Cerebellar nuclear complex (tissue), 1 donor: ENCODE measurements at places on chromosomes 12 and 14.

GRCh38 chr12:113823016-113823415, 143.1 kb downstream of the RBM19 start:
- DNase-seq = no peak

GRCh38 chr12:113424456-113424855, 2.3 kb downstream of the SDSL start:
- no peak for DNase-seq

- no peak for DNase-seq
Observed at GRCh38 chr12:64098709-64099354, 123.3 kb downstream of the KICS2 start.

DNA sequence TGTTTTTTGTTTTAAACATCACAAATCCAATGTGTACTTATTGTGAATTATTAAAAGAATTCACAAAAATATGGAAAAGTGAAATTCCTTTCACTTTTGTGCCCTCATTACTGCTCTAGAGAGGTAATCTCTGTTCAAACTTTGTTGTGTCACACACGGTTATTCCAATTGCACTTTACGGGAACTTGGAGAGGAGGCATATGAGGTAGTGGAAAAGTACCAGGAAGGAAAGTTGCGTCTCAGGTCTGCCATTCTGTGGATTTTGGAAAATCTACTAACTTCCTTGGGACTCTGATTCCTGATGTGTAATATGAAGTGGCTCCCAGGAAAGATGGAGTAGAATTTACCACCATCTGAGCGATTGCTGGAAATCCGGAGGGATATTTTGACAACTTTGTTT, 90.9 kb upstream of the DCN start:
- DNase-seq = no peak

DNA sequence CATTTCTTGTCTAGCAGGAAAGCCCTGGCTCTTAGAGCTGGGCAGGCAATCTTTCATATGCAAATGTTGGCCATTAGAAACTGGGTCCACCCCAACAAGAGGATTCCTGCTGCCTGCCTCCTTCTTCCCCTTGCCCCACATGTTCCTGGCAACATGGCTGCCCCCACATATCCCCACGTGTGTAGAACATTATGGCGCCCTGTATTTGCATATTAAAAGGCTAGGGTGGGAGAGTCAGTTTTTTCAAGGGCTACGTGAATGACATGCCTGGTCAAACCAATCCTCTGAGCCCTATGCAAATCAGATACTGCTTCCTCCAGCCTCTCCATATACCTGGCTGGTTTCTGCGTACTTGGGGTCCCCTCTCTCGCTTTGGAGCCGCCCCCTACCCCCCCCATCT, 514.0 kb downstream of the FUT8 start:
- no peak for DNase-seq

- no peak for DNase-seq
Observed at GRCh38 chr14:24991288-24991687, 58.7 kb downstream of the STXBP6 start.

DNA sequence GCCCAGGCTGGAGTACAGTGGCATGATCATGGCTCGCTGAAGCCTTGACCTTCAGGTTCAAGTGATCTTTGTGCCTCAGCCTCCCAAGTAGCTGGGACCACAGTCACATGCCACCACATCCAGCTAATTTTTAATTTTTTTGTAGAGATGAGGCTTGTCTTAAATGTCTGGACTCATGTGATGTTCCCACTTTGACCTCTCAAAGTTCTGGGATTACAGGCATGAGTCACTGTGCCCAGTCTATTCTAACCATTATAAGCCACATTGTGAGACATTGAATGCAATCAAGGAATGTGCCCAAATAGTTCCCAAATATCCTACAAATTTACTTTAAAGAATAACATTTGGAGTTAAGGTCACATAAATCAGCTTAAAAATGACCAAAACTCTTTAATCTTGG, 130.7 kb upstream of the ARID2 start:
- no peak for DNase-seq

DNA sequence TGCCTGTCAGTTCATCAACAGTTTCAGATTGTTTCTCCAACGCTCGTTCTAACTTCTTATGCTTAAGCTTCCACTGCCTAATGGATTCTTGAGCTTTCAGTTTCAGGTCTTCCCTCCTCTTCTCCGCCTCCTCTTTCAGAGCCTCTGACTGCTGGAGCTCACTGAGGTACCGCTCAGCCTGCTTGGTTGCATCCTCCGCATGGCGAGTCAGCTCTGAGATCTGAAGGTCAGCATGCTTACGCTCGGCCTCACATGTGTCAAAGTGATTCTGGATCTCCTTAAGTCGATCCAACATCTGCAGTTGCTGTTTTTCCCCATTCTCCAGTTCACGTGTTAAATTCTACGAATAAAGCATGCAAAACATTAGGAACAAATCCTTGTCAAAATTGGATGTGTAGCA, 148.8 kb downstream of the CEP128 start:
- DNase-seq = no peak

DNA sequence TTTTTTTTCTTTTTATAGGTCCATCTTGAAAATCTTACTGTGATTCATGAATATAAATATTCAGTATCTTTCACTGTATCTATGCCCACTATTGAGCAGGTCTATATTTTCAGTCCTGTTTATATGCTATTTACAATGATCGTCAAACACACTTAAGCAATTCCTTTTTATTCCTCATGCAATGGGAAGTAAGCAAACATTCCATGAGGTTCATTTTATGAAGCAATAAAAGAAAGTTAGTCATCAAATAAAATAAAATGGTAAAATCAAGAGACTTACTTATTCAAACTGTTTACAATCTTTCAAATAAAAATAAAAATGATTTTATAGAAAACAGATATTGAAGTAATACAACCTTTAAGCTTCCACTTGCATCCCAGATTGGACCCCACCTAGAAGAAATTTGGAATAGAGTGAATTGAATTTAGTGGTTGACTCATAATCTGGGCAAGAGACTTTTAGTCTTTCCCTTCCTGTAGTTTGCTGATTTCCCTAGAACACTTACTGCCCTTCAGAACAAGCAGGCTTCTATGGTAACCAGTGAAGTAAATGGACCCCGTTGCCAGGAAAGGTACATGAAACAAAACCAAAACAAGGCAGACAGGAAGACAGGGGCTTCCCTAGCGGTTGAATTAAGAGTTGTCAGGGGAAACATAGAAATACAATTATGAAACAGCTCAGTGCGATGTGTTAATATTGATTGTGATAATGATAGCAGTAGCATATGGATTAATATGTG, 241.0 kb upstream of the ATP2B1 start:
- DNase-seq = no peak

- no peak for DNase-seq
Observed at GRCh38 chr14:57930241-57930975, 64.5 kb upstream of the SLC35F4 start.

DNA sequence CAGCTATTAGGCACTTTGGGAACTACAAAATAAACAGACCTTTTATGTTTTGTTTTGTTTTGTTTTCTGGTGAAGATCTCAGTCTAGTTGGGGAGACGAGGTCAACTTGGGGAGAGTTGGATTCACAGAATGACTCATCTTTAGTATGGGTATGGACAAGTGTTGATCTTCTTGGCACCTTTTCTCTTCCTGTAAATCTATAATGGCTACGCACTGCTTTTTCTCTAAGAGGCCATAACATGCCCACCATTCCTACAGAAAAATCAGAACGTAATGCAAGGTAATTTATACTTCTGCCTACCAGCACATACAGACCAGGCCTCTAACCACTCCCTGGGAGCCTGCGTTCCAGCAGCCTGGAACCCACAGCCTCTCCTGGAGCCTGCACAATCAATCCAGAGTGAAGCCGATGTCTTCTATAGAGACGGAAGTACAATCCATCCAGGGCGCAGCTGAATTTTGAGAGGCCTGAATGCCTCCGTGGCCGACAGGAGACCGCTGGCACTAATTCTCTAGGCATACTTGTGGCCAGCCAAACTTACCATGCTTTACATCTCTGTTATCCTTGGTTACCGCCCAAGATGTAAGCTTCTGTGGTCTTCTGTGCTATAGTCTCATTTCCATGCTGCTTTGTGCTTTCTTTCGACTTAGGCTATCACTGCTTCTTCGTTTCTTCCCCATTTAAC, 717 bp downstream of the PPHLN1 start:
- DNase-seq = no peak

GRCh38 chr12:1937481-1938224, 19.2 kb upstream of the CACNA2D4 start:
- DNase-seq = no peak

- DNase-seq = no peak
Observed at GRCh38 chr14:55427439-55427838, 13.0 kb downstream of the TBPL2 start.

GRCh38 chr12:65505386-65506121, 227.1 kb downstream of the MSRB3 start:
- no peak for DNase-seq

- DNase-seq = no peak
Observed at GRCh38 chr12:62684570-62685295, 218.1 kb downstream of the MON2 start.

DNA sequence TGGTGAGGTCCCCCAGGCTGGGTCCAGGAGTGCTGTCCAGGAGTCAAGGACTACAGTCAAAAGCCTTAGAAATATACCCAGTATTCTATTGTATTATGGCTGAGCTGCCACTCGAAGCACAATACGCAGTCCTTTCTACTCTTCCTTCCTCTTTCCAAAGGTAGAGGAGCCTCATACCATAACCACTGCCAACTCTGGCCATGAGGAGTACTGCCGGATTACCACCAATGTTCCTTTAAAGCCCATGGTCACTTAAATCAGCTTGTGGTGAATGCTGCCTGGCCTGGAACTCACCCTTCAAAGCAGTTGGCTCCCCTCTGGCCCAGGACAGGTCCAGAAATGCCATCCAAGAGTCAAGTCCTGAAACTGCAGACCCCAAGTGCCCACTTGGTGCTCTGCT, 425.4 kb downstream of the SLC16A7 start:
- no peak for DNase-seq

- no peak for DNase-seq
Observed at GRCh38 chr12:96901175-96901574, 5.9 kb upstream of the NEDD1 start.

- no peak for DNase-seq
Observed at GRCh38 chr14:74377976-74378690, 29.9 kb downstream of the VRTN start.
